ENCODE measurements at places on chromosomes 3 and 15.

- DNase-seq, result no peak
Observed at GRCh38 chr3:70753572-70753971, 441.1 kb upstream of the MDFIC2 start.

- no peak for DNase-seq
Observed at GRCh38 chr3:45992821-45993221, 2.8 kb downstream of the FYCO1 start.

DNA sequence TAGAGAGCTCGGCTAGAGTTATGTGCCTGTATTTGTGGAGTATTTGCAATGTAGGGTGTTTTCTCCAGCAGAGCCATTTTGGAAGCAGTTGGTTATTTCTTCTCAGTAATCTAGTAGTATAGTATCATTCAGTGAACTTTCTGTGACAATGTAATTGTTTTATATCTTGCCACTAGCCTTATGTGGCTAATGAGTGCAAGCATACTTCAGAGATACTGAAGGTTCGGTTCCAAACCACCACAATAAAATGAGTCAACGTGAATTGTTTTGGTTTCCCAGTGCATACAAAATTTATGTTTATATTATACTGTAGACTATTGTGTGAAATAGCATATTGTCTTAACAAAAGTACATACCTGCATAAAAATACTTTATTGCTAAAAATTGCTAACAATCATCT, 286.9 kb upstream of the TBL1XR1 start:
- DNase-seq, result no peak

DNA sequence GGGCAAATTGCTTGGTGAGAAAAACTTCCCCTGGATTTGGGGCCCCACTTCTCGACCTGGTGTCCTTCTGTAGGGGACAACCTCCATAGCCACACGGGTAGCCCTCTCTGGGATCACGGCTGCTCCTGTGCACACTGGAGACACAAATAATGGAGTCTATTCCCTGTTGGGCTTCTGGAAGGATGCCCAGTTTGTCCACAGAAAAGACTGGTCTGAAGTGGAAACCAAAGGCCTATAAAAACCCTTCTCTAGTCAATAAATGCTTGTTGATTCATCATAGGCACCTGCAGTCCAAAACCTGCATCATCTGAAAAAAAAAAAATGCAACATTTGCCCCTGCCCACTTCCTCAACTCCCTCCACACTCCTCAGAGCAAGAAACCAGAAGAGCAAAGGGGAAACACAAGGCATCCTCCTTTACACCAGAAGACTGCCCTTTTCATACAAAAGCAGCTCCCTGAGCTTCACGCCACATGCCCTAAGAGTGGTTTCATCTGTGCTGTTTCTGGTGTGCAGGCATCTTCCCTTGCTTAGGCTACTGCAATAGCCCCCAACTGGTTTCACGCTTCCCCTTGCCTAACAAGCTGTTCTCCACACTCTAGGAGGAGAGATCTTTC, 36.3 kb downstream of the SRGAP3 start:
- peak; percentile 60 for DNase-seq

DNA sequence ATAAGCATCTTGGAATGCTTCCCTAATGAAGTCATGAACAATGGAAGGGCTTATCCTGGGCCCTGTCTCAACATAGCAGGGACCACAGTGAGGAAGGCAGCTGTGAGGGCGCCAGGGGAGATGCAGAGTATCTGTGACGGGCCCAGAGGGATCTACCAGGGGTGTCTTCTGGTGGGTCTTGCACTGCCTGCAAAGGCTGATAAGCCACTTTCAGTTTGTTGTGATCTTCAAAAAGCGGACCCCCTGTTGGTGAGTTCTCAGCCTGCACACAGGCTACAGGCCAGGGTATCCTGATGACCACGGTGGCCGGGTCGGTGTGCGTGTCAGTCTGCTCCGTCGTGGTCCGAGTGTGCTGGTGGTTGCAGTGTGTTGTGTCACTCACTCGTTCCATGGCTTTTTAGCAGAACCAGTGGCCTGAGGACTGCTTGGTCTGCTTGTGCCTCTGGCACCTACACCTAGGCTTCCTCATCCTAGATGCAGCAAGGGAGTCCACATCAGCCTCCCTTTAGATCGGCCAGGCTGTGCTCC, 46.8 kb downstream of the CHDH start:
- no peak for DNase-seq

GRCh38 chr15:38843051-38843501, 278.5 kb upstream of the RASGRP1 start:
- no peak for DNase-seq

All from NCI-H1092 (cell line).